ENCODE measurements at places on chromosomes 11 and 22.

DNA sequence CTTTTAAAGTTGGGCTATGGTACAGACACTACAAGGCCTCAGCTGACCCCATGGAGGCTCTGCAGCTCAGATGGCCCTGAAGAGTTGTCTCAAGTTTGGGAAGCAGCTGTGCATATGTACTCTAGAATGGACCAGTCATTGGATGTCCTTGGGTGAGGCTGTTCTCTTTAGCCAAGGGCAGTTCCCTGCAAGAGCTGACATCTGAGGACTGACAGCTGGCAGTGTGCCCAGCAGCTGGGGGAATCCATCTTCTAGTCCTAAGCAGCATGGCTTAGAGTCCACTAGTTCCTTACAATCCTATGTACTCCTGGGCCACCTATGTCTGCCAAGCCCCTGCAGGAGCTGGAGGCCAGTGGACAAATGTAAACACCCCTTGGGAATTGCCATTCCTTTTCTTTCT is 76.5 kb downstream of the C11orf91 start:
- no peak for DNase-seq

- no peak for DNase-seq
These were observed 1.9 kb upstream of the ATL3 start for GRCh38 chr11:63672936-63673539.

- DNase-seq: no peak
These were observed 61.2 kb upstream of the CHST1 start for GRCh38 chr11:45726493-45727054.

GRCh38 chr22:40001800-40002577 is 7.2 kb downstream of the FAM83F start:
- DNase-seq: no peak

GRCh38 chr11:7060868-7061267 is 27.9 kb upstream of the RBMXL2 start:
- DNase-seq: no peak

GRCh38 chr11:22044126-22044525 is 148.8 kb upstream of the ANO5 start:
- DNase-seq: no peak

DNA sequence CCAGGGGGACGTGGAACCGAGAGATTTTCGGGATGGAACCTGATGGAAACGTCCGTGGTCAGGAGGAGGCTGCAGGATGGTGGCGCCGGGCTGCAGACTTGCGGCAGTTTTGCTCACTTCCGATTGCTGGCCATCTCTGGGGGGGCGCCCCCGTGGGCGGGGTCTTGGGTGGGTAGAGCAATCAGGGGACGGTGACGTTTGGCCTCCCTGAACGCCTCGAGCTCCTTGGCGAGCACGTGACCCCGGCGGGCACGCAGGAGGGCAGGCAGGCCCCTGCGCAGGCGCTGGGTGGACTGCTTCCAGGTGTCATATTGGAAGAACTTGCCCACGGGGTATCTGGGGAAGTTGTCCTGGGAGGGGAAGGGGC is 6.3 kb downstream of the IGF2 start:
- DNase-seq: no peak

GRCh38 chr22:44098966-44099530 is 74.9 kb downstream of the PARVB start:
- DNase-seq: no peak

GRCh38 chr11:8028766-8029165 is 41.6 kb downstream of the EIF3F start:
- DNase-seq: no peak

DNA sequence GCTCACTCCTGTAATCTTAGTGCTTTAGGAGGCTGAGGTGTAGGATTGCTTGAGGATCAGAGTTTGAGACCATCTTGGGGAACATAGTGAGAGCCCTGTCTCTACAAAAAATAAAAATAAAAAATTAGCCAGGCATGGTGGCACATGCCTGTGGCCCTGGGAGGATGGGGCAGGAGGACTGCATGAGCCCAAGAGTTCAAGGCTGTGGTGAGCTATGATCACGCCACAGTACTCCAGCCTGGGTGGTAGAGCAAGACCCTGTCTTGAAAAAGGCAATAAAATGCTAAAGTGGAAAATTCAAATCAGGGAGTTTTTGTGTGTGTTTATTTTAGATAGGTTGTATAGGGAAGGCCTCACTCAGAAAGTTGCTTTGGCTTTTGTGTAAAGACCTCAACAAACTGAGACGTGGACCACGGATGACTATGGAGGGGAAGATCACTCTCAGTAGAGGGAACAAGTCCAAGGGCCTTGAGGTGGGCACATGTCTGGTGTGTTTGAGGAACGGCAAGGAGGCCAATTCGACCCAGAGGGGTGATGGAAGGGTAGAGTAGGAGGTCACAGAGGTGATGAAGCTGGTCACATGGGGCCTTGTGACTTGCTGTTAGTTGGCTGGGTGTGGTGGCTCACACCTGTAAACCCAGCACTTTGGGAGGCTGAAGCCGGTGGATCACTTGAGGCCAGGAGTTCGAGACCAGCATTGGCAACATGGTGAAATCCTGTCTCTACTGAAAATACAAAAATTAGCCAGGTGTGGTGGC is 35.7 kb downstream of the WEE1 start:
- DNase-seq: no peak

DNA sequence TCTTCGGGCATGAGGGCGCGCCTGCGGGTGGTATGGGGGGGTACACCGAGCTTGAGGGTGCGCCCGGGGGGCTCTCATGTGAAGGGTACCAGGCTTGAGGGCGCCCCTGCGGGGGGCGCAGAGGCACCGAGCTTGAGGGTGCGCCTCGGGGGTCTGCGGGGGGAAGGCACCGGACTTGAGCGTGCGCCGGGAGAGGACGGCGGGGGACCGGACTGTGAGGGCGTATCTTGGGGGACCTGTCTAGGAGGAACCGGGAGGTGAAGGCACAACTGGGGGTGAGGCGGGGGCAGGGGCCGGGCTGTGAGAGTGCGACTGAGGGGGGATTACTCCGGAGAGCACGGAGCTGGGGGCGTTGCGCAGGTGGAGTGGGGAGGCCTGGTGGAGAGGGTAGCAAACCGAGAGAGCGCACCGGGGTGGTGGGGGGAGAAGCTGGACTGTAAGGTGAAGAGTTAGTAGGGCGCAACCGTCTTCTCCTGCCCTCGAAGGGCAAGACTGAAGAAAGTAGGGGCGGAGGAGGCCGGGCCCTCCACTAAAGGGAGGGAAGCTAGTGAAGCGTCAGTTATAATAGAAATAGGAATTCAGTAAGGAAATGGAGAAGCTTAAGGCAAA is 1.1 kb upstream of the DDX6 start:
- DNase-seq: no peak

- DNase-seq: no peak
These were observed 28.1 kb downstream of the PGM2L1 start for GRCh38 chr11:74370123-74370522.

- DNase-seq: no peak
These were observed 61.5 kb downstream of the STIM1 start for GRCh38 chr11:3916962-3917361.

GRCh38 chr22:41780746-41781505 is 19.6 kb upstream of the CCDC134 start:
- DNase-seq: peak; percentile 54

DNA sequence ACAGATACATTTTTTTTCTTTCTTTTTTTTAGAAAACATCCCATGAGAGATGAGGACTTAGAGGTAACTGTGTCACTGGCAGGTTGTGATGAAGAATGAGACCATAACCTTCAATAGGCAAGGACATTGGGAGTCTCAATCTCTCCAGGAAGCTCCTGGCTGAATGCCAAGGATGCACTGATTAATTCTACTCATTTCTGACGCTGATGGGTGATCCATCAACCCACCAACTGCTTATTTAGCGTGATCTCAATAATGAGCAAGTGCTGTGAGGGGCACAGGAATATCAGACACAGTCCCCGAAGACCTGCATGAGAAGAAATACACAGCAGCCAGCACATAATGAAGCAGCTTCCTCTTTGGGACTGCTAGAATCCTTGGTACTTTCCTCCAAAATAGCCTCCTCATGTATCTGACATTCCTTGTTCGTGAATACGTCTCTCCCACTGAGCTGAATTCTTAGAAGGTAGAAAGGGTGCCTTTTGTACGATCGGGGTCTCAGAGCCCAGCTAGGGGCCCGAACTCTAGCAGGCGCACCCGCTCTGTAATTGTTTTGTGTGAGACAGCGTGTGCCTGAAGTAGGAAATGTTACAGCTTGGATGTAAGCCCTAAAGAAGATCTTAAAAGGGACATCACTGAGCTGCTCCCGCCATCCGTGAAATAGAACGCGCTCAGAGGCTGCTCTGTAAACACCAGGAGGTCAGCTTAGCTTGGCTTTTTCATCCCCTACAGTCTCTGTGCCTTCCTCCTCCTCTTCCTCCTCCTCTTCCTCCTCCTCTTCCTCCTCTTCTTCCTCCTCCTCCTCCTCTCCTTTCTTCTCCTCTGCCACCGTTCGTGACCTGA is 7.2 kb downstream of the CLMP start:
- no peak for DNase-seq

DNA sequence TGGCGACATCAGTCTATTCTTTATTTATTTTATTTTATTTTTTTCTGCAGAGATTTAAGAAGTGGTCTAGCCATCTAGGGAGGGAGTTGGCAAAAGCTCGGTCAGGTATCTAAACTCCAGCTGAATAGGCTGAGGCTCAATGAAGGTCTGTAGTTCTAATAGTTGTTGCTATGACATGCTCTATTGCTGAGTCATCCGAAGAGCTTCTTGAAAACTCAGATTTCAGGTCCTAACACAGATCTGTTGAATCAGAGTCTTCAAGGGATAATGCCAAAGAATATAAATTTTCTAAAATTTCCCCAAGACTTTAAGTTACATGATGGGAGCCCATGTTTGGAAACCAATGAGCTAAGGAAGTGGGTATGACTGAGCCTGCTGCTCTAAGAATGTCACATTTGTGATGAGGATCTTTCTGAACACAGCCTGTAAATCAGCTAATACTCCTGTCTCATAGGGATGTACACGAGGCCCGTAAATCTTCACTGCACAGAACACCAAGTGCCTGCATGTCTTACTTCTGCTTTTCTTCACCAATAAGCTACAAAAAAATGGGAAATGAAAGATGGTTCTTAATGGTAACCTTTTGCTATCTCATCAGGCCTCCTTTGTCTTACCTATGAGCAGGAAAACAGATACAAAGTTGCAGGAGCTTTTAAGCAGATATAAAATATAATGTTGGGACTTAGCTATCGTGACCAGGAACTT is 901.4 kb upstream of the API5 start:
- DNase-seq: no peak

DNA sequence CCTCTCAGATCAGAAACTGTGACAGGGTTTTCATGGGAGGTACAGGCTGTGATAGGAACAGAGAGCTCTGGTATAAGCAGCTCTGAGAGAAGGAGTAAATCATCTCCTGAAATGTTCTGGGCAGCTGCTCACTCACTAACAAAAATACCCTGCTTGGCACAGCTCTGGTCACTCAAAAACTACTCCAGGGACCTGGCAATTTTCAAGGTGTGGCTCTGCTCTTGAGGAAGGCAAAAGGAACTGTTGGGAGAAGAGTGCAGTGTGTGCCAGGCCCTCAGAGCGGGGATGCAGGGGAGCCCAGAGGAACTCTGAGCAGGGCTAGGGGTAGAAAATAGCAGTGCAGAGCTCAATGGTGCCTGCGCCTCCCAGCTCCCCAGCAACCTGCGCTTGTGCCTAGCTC is 180.5 kb upstream of the ZBED5 start:
- DNase-seq: no peak

DNA sequence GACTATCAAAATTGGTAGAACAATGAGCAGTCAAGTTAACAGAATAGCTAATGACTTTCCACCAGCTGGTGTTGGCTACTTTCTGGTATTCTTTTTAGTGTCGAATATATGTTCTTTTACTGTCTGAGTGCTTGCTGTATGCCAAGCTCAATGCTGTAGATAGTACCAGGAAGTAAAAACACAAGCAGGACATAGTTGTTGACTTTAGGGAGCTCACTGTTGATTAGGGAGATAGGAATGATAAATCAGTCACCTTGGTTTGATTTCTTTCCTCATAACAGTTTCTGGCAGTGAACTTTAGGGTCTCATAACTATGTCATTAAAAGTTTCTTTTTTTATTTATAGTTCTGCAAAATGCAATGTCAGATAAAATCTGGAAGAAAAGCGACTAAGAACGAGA is 9.0 kb downstream of the HMGXB4 start:
- DNase-seq: no peak

DNA sequence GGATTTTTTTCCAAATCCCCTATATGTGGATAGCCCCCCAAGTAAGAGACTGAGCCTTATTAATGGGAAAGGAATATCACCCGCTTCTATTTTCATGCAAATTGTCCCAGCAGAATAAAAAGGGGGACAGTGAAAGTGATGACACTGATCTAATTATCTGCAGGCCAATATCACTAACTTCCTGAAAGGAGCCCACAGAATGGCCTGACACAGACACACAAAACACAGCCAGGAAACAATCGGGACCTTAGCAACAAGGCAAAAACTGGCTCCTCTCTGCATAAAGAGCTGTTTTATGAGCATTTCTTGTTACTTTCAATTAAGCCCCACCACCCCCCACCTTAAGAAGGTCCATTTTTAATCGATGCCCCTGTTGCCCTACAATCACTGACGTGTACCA is 54.3 kb upstream of the FAM181B start:
- no peak for DNase-seq

- no peak for DNase-seq
These were observed 172.0 kb downstream of the UVRAG start for GRCh38 chr11:75986966-75987365.

DNA sequence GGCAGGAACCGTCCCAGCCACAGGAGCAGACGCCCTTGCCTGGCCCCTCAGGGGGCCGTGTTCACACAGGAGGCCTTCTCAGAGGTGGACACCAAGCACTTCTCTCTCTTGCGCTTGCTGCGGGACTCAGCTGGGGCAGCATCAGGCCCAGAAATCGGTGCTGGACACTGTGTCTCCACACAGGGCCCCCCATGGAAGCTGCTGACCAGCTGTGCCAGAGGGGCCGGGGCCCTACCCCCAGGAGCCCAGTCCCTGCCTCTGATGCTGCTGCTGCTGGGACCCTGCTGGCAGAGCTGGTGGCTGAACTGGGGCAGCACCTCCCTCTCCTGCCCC is 4.0 kb downstream of the PLXNB2 start:
- DNase-seq: no peak

- DNase-seq: no peak
These were observed 92.0 kb downstream of the MUC15 start for GRCh38 chr11:26480041-26480440.

DNA sequence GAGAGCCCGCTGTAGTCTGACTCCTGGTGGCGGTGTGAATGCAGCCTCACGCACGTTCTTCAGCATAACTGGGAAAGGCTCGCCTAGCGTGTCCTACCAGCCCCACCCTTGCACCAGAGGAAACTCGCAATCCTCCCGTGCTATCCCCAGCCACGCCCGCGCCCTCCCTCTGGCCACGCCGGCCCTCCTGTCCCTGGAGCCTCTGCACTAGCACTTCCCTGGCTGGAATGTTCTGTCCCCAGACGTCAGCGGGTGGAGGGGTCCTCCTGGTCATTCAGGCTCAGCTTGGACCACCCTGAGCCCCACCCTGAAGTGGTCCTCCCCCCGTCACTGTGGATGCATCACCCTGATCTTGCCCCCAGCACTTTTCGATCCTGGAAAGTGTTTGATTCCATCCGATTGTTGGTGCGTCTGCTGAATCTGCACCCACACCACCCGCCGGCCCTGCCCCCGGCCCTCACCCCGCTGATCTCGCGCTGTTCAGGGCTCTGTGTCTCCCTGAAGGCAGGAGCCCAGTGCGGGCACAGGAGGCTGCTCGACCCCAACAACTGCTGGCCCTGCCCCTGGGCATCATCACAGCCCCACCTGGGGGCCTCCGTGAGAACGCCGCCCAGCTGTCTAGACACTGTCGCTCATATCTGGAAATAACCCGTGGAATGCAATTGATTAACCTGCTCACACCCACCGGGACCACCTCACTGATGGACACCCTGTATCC is 437.0 kb downstream of the TBC1D22A start:
- DNase-seq: no peak
